ENCODE measurements at places on chromosomes 2 and 18.
A peak's percentile ranks its signal among the peaks of the same experiment; 100 is the strongest.

- DNase-seq: no peak
Measured at GRCh38 chr2:196481324-196481697, 158.2 kb upstream of the CCDC150 start.

DNA sequence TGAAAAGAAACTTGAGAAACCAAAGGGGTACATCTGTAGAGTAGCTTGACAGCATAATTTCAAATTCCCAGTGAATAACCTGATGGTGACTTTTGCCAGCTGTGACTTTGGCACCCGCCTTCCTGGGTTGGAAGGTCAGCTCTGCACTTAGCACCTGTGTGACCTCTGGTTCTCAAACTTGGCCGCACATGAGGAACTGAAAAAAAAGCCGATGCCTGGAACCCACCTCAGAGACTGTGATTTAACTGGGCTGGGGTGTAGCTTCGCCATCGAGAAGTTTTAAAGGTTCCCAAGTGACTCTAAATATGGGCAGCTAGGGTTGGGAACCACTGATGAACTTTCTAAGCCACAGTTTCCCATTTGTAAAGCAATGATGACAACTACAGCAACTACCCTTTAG, 6.5 kb downstream of the EFEMP1 start:
- no peak for DNase-seq

GRCh38 chr18:79680100-79680879, 687 bp downstream of the CTDP1 start:
- DNase-seq: peak; percentile 26

- DNase-seq: no peak
Measured at GRCh38 chr2:1585635-1586034, 158.7 kb downstream of the PXDN start.

- no peak for DNase-seq
Measured at GRCh38 chr2:30434708-30435107, 12.3 kb upstream of the LCLAT1 start.

DNA sequence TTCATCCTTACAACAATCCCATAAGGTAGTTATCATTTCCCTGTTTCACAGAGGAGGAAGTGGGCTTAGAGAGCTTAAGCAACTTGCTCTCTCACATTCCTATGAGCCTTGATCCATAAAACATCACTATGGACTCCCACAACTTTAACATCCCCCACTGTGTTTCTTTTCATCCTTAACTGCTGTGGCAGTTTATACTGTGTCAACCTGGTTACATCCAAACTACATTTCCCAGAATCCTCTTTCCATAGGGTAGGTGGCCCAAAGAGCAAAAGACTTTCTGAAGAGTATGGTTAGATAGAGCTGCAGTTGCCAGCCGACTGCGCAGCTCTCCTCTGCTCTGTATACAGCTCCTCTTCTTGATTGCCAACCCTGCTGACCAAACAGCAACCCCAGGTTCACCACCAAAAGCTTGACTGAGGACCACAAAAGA, 22.5 kb downstream of the MAP3K2 start:
- DNase-seq: no peak

All from HEK293T (cell line).